ENCODE measurements at places on chromosomes 7 and 10.

DNA sequence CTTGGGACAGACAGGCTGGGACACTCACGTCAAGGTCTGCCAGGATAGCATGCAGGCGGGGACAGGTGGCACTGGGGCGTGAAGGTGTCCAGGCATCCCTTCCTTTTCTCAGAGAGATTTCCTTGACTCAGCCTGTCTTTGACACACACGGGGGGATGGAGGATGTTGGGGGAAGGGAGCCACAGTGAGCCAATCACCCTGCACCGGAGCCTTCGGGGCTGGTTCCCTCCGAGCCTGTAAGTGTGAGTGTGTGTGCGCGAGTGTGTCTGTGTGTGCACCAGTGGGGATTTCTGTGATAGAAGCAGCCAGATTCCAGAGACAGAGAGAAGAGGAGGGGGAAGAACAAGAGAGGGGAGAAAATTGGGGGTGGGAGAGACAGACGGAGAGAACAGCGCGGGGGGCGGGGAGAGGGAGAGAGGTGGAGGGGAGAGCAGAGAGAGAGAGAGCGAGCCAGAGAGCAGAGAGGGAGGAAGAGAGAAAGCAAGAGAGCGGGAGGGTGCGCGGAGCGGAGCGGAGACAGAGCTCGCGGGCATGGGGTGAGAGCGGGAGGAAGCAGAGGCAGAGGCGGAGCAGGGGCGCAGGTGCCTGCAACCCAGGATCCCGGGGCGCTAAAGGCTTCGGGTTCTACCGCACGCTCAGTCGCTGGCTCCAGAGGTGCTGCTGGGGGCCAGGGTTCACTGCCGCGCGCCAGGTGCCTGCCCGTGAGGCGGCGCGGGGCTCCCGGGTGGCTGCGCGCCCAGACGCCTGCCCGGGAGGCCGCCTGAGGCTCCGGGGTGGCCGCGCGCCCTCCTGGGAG is 466 bp upstream of the GPR26 start:
- DNase-seq: peak; percentile 25

DNA sequence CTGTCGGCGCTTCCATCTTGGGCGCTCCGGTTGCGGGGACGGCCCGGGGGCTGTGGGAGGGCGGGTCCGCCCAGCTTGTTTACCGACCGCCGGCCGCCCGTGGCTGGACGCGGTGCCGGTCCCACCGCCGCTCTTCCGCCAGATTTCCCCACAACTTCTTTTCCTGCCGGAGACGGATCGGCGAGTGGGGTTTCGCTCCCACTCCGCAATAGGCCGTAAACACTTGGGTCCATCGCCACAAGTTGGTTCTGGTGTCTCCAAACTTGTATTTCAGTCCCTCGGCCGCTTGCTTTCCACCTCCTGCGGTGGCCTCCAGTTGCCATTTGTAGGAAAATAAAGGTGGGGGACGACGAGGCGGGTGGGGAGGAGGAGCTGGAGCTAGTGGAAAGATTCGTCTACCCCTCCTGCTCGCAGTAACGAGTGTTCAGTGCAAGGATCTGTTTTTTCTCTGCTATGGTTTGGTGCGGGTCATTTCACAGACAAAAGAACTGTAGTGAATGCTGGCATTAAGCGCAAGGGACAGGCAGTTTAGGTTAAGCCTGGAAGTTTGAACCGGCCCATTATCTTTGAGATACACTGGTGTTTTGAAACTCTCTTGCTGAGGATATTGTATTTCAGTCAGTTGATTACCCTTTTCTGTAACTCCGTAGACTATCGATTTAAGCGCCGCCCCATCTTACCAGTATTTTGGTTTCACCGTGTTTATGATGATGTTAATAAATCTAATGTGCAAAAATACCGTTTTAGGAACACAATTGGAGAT is 24.3 kb upstream of the ZRANB1 start:
- peak; percentile 54 for DNase-seq

DNA sequence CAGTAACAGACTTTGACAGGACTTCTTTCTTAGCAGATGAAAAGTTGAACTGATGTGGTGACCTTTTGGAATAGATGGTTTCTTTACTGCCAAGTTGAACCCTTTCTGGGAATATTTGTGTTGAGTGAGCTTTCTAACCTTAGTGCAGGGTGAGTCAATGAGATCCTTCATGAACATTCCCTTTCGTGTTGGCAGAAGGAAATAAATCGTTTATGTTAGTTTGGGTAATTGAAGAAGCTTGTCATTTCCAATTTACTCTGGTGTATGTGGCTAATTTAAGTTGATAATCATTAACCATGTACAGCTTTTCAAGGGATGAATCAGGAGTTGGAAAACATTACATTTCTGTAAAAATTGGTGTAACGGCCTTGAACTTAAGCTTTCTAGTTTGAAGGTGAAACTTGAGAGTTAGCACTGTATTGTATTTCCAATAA is 43.4 kb downstream of the PTTG1IP2 start:
- no peak for DNase-seq

DNA sequence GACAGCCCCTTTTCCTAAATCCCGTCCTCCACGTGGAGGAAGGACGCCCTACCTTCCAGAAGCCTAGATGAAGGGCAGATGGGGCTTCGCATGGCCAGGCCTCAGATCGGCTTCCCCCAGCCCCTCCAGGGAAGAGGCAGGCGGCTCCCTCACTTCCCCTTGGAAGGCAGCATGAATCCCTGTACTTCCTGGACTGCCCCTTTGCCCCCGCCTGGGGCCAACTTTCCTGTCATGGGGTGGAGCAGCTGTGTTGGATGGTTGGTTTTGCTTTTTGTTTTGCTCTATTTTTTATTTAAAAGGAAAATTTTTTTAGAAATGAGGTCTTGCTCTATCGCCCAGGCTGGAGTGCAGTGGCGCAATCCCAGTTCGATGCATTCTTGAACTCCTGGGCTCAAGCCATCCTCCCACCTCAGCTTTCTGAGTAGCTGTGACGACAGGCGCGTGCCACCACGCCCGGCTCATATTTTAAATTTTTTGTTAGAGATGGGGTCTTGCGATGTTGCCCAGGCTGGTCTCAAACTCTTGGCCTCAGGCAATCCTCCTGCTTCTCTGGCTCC is 27.2 kb downstream of the GTF2IRD1 start:
- DNase-seq: no peak

DNA sequence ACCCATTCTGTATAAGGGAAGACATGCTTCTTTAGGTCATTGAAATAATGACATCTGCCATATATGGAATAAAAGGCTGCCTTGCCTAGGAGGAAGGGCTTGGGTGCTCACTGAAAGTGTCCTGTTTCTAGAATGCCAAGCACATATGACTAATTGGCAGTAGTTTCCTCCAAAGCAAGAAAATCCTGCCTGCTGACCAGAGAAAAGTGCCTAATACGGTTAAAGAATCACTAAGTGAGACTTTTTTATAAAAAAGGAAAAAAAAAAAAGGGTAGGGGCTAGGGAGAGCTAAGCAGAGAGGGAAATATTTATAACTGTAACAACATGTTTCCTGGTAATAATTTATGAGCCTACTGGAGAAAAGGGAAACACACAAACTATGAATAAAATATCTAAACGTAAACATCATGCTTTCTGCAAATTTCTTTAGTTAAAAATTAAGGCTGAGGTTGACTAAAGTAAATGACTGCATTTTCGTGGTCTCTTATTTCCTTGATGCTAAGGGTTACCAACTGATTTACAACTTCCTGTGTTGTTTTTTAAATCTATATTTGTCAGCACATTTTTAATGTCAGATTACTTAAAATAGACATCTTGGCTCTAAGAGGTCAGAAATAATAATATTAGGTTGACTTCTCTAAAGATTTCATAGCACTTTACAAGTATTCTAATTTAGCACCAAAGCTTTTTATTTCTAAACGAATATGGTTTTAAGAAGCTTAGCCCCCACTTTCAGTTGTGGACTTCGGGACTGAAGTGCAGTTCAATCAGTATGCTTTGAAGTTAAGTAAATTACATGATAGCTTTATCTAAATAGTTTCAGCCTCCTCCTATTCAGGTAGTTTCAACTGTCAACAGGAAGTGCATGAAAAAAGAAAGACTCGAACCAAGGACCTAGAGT is 89.6 kb downstream of the CABCOCO1 start:
- DNase-seq: no peak

GRCh38 chr7:28942168-28942567 is 16.0 kb downstream of the TRIL start:
- DNase-seq: no peak

DNA sequence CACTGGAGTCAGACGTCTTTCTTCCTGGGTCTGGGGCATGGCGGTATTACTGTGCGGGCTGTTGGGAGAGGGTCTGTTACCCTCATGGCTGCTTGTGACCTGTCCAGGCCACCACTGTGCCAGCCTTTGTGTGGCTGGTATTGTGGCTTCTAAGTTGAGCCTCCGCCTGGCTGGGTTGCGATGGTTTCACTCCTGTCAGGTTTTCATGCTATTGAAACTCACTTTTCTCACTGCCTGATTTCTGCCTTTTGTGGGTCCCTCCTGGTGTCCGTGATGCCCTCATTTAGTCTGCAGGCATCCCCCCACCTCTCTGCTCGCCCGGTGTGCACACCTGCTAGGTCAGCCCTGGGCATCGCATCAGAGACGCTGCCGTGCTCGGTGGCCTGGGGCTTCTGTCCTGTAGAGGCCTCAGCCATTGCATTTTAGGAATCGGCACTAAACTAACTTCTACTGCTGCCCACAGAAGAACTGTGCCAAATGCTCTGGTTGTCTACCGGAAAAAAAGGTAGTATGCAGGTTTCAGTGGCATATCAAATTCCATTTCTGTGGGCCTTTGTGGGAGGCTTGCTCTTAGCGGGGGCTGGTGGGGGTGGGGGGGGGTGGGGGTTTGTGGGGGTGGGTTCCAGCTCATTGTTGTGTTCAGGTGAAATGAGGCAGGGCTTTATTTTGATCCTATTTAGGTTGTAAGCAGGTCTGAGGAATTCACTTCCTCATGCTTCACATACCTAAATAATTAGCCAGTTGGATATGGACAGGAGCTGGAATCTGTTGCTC is 64.3 kb downstream of the MGMT start:
- DNase-seq: peak; percentile 48

DNA sequence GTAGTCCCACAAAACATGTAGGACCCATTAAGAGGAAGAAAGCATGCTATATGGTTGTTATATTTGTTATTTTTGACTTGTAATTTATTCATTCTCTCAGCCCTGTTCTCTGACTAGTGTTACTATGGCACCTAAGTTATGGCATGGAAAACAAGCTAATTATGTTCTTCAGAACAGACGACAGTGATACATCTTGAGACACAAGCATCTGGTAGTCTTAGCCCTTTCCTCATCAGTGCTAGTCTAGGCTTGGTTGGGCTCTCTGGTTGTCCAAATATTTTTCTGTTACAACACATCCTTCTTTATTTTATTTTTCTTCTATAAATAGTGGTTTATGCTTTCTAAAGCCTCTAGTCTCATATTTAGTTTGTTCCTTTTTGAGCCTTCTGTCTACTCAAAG is 308.3 kb upstream of the KAT6B start:
- DNase-seq: no peak
